ENCODE measurements at places on chromosomes 2 and 18.

- DNase-seq: no peak
These were observed 11.1 kb downstream of the HES6 start for GRCh38 chr2:238228700-238229099.

DNA sequence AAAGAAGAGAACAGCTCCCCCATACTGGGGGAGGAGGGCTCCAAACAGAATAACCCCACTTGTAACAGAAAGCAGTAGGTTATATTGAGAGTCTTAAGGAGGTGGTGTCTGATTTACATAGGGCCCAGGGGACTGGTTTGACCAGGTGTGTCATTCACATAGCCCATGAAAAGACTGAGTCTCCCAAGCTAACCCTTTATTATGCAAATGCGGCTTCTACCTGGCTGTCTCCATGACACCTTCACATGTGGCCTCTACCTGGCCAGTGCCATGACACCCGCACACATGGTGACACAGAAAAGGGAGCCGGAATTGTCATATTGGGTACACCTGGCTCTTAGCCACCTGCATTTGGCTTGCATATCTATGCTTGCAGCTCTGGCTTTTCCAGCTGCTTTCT lies 1057.2 kb upstream of the PIK3C3 start:
- no peak for DNase-seq

DNA sequence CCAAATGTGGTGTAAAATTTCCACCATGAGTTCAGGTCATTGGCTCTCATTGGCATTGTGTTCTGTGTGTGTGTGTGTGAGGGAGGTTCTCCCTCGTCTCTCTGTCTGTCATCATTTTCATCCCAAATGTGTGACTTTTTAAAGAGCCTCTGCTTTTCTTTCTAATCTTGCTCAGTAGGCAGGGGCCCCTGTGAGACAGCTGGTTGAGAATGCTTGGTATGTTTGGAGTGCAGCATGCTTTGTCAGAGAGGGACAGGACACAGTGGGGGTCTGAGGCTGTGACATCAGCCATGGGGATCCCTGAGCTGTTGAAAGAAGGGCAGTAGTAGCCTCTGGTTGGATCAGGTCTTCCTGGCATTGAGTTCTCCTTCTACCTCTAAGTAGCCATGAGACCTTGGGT lies 10.6 kb downstream of the PTPRM start:
- DNase-seq: no peak

DNA sequence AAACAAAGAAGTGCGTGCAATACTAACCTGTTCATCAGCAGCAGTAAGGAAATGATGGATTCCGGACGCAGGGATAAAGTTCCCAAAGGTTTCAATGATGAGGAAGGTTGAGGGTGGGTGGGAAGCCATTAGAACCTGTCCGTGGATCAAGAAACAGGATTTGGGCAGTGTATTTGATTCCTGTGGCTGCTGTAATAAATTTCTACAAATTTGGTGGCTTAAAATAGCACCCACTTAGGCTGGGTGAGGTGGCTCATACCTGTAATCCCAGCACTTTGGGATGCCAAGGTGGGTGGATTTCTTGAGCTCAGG lies 5.1 kb upstream of the SDC1 start:
- no peak for DNase-seq

DNA sequence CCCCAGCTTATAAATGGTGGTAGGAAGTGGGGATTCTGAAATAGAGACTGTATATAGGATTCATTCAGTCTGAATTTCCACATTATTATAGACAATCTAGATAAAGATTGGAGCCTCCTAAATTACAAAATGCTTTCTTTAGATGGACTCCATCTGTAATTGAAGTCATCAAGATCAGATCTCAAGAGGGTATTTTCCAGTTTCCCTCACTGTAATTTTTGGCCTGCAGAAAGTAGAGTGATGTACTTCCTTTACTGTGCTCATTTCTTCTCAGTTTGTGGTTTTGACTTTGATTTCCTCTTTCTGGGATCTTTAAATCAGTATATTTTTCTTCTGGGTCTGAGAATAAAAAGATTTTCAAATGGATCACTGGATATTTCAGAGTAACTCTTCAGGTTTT lies 7.2 kb downstream of the BABAM2 start:
- DNase-seq: no peak

- no peak for DNase-seq
These were observed 117.9 kb downstream of the CDC42EP3 start for GRCh38 chr2:37553411-37554154.

DNA sequence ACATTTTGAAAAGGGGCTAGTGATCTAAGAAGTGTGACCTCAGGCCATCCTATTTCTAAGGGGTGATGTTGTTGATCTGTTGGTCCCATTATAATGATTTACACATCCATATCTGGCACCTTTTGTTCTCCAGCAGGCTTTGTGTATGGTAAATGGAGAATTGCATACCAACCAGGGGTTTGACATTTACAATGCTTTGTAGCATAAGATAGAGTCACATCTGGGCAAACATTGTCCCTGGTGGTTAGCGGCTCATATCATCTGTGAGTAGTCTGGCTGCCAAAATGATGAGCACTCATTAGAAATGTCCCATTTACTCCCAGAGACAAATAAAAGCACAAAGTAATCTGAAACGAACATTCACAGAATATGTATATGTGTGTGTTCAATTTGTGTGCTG lies 1775.5 kb upstream of the CELF4 start:
- DNase-seq: no peak

- no peak for DNase-seq
These were observed 87.1 kb upstream of the MCFD2 start for GRCh38 chr2:47002480-47003381.

GRCh38 chr18:75033516-75033915 lies 175.4 kb downstream of the PTGR3 start:
- no peak for DNase-seq

DNA sequence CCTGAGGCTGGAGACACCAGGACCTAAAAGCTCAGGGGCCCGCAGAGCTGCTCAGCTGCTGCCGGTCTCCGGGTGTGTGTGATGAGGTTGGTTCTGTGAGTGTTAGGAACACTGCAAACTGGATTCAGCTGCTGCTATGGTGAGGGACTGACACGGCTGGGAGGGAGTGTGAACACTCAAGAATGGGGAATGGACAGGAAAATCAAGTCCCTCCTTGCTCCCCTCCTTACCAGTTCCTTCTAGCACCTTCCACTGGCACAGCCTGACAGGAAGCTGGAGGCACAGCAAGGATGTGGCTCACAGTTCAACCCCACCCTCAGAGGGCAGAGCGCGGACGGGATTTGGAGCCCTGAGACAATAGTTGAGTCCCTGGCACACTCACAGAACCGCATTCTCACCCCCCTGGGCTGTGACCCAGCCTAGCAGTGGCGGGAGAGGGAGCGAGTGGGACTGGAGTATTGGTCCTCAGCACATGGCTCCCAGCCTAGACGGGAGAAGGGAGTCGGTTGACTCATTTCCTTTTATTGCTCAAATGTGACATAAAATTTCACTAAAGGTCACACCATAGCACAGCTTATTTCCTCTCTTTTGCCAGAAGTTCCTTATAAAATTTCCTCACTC lies 42.5 kb downstream of the LRRC30 start:
- no peak for DNase-seq

DNA sequence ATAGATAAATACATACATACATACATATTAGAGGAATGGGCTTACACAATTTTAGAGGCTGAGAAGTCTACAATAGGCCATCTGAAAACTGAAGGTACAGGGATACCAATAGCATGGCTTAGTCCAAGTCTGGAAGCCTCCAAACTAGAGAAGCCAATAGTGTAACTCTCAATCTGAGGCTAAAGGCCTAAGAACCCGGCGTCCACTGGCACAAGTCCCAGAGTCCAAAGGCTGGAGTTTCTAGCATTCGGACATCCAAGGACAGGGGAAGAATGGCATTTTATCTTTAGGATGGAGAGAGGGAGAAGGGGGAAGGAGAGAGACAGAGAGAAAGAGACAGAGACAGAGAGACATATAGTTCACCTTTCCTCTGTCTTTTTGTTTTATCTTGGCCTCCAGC lies 63.7 kb upstream of the SYT4 start:
- no peak for DNase-seq

DNA sequence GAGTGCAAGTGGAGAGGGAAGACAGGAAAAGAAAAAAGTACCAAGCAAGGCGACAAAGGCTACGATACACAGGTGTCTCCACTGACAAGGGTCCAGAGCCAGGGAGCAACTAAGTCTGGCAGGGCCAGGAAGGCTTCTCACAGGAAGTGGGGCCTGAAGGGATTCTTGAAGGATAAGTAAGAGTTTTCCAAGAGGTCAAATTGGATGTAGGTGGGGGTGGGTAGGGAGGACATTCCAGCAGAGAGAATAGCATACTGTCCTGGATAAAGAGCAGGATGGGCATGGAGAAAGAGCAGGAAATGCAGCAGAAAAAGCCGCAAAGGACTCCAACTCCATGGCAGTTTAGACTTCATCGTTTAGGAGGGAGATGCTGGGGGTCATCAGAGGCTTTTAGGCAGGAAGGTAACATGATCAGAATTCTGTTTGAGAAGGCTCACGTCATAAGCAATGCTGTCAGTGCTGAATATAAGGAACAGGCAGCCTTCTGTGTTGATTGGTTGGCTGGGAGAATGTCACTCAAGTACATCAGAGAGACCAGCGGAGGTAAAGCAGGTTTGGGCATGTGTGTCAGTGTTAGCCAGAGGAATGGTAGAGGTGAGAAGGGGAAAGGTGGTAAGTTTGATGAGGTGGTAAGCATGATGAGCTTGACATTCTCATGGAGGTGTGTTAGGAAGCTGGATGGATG lies 35.1 kb downstream of the ARHGAP25 start:
- DNase-seq: no peak

GRCh38 chr2:222108957-222109585 lies 189.7 kb downstream of the PAX3 start:
- DNase-seq: no peak

DNA sequence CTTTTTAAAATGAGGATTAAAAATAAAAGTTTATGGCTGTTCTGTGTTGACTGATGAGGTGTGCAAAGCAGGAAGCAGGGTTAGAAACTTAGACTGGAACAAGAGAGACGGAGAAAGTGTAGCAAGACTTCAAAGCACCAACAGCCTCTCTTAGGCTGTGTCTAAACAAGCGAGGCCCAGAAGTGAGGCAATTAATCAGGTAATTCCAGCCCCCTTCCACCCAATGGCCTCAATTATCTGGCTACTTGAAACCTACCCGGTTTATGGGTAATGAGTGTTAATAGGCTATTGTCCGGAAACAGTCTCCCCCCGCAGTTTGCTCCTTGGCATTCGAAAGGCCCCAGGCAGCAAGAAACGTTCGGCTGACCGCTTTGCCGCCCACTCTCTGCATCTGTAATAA lies 171.7 kb upstream of the MYCN start:
- DNase-seq: no peak

- DNase-seq: no peak
These were observed 29.6 kb upstream of the ORC2 start for GRCh38 chr2:200993097-200993496.

DNA sequence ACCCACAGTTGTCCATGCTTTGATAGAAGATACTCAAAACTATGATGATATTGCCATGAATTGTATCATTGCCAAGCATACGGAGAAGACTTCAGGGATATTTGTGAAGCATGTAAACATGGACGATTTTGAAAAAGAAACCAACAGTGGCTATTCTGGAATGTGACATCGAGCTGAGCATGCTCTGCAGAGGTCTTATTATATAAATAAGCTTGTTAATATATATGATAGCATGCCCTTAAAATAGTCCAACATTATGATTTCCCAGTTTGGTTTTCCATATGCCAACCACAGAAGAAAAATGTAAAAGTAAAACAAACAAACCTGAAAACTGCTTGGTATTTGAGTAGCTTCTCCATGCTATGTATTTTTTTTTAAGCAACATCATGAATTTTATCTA lies 159.1 kb downstream of the LNPK start:
- no peak for DNase-seq

DNA sequence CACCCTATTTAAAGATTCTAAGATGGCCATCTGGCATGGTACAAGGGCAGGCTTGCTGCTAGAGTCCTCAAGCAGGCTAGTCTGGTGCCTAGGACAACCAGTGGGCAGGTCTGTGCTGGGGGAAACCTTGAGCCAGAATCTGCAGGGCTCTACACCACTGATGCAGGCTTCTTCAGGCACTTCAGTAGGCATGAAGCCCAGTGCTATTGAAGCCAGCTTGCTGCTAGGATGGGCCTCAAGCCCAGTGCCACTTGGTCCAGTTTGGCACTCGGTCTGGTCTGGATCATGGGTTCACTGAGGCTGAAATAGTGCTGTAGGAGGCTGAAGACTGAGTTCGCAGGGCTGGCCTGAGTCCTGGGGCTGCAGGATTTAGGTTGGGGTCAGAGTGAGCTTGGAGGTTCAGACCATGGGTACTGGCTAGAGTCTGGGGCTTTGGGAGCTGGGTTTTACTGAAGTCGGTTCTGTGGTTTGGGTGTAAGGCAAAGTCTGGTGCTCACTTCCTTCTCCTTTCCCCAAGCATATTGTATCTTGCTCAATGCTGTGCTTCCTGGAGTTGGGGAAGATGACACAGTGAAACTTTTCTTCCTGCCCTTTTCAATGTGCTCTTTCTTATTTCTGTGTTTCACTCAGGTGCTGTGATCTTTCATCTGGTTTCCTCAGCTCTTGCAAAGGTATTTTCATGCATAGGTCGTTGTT lies 41.2 kb downstream of the SP100 start:
- no peak for DNase-seq

DNA sequence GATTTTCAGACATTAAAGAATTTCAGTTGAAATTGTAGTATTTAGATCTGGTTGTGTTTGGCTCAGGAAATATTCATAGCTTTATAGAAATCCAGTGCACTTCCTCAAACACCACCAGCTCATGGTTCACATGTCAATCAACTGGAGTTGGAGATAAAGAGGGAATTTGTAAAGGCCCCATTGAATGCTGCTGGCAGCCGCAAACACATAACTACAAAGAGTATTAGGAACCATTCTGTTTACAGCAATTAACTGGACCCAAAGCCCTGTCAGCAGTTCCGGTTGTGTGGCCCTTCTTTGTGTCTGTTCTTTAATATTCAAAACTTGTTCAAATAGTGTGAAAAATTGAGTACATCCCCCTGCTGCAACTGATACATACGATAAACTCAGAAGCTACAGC lies 107.4 kb upstream of the LRRTM4 start:
- no peak for DNase-seq

DNA sequence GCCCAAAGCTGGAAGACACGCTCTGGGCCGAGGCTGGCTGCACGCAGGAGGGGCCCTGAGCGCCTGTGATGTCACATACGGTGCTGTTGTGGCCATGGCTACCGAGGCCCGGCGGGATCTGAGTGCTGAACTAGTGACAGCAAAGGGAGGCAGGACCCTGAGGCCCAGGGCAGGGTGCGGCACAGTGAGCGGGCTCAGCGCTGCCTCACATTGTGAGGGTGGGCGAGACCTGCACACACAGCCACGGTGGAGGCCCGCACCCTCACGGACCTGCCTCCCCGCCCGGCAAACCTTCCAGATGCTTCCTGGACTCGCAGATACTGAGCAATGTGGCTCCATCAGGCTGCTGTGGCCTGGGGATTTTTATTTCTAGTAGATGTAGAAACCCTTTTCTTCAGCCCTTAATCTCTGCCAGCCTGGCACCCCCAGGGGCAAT lies 133.8 kb upstream of the CTDP1 start:
- DNase-seq: no peak

DNA sequence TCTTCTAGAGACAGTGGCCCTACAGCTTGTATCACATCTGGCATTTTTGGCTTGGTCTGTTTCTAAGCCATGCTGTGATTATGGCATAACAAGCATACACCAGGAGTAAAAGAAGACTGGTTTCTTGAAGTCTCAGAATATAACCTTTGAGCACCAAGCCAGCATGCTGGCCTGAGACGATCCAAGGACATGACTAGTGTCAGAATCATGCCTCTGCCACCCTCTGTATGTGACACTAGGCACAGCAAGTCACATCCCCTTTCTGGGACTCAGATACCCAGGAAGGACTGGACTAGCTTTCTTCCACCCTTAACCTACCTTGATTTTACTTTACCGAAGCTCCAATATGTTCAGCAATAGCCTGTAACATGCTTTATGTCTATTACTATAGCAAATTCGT lies 345.5 kb downstream of the SETBP1 start:
- no peak for DNase-seq
